NCI-H2081 treated with DMSO at 0.1 percent for 48 hours (cell line): ENCODE measurements at places on chromosomes 5 and 9.

DNA sequence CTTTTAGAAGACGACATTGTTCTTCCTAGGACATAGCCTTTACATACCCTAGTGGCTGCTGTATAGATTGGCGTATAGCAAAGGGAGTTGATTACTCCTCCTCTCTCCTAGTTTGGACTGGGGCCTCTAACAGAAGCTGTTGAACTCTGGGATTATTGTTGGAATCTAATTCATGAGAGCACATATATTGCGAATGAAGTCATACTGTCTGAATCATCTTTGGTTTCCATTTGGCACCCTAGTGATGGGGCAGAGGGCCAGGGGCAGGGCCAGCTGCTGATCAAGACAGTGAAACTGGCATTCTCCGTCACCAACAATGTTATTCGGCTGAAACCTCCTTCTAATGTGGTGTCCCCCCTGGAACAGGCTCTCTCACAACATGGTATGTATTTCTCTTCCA is 40.3 kb downstream of the NUP188 start:
- no peak for DNase-seq

GRCh38 chr5:90833753-90834152 is 275.2 kb downstream of the ADGRV1 start:
- no peak for DNase-seq

- DNase-seq = no peak
Observed at GRCh38 chr5:79878721-79879336, 112.2 kb downstream of the MTX3 start.

GRCh38 chr9:71858812-71859211 is 52.2 kb downstream of the ABHD17B start:
- DNase-seq = no peak

GRCh38 chr9:86767373-86767772 is 179.9 kb downstream of the GAS1 start:
- DNase-seq = no peak
